ENCODE measurements at places on chromosomes 7 and 10.

- no peak for DNase-seq
Observed at GRCh38 chr7:128014811-128015210, 16.4 kb downstream of the LRRC4 start.

- no peak for DNase-seq
Observed at GRCh38 chr10:24408365-24408764, 199.4 kb downstream of the KIAA1217 start.

DNA sequence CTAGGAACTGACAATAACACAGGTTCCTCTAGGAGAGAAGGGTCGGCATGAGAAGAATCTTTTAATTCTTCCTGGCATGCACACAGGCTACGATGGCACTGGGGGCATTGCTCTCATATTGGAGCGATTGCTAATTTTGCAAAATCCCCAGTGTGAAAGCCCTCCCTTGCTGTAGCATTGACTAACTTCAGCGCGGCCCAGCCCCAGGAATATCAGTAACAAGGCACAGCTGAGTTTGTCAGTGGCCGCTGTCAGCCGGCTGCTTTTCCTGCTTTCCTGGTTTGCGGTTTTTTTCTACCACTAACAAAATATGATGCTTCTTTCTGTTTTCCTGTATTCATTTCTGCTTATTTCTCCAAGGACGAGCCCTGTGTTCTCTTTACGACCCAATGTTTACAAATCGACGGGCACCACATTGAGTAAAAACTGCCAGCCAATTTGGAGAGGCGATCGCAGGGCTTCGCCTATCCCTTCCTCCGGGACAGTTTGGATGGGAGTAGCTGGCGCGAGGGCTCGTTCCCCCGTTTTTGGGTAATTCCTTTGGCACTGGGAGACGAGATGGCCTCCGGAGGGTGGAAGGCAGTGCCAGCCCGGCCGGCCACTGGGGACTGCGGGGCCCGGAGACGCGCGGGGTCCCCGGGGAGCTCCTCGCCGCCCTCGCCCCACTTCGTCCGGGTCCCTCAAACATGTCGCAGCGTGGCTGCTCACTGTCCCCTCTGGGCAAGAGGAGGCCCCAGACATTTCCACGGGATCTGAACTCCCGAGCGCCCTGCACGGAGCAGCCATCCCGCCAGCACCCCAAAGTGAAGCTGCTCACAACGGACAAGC is 967 bp downstream of the ADARB2 start:
- DNase-seq: no peak

GRCh38 chr10:127855591-127855881 is 37.2 kb downstream of the CLRN3 start:
- DNase-seq: no peak

DNA sequence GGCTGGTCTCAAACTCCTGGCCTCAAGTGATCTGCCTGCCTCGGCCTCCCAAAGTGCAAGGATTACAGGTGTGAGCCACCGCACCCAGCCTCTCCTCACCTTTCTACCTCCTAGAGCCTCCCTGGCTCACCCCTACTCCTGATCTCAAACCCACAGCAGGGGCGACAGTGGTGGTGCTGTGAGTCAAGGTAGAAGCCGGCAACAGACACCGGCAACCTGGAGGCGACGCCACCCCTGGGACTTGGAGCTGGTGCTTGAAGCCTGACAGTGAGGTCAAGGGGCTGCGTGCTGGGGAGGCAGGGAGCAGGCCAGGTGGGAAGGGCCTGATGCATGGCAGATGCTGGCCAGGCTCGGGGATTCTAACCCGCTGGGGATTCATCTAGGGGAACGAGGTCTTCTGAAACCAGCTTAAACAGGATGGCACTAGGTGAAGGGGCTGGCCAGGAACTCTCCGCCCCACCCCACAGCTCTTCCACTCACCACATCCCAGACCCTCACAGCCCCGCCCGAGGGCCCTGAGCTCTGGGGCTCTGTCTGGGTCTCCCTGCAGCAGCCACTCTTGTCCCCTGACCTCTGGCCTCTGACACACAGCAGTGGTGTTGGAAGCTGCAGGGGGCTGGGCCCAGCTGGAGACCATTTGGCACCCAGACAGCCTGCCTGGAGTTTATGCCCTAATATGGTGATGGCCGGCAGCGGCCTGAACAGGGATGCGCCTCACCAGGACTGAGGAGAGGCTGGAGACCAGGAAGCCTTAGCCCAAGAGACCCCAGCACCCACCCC is 16.4 kb downstream of the KCNH2 start:
- DNase-seq: no peak

DNA sequence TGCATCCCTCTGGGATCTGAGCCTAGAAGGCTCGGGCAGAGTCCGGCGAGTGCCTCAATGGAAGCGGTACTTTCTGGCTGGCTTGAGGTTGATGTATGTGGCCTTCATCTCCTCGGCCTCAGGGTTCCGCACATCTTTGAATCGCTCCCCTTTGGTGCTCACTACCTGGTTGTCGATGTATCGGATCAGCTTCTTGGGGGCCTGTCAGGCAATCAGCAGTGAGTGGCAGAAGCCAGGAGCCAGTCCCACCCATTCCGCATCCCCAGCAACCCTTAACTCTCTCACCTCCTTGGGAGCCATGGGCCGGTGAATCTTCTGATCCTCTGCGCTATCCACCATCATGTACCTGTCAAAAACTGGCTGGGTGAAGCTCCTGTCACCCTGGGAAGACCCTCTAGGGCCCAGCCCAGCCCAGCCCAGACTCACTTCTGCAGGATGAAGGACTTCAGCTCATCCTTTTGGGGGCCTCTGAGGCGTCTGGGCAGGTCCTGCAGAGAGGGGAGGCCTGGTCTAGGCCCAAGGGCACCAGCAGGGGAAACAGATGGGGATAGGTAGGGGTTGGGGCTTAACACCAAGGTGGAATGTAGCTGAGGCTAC is 2.8 kb downstream of the FBXL15 start:
- DNase-seq: no peak

GRCh38 chr10:112735041-112735695 is 214.9 kb upstream of the TCF7L2 start:
- no peak for DNase-seq

DNA sequence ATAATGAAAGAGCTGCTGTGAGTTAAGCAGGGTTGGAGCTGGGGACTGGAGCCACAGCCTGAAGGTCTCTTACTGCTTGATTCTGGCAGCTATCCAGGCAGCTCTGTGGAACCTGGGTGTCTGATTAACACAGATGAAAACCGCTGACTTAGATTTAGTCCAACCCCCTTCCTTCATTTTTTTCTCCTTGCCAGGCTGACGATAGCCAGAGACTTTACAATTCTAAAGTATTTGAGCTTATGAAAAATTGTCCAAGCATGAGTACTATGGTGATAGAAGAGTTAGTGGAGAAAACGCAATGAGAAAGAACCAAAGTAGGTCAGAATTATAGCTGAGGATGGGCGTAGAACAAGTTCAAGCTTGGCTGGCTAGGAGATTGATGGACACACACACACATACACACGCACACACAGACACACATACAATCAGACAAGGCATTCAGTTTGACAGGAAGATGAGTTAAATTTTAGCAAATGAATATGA is 13.5 kb upstream of the GPR85 start:
- peak; percentile 74 for DNase-seq

DNA sequence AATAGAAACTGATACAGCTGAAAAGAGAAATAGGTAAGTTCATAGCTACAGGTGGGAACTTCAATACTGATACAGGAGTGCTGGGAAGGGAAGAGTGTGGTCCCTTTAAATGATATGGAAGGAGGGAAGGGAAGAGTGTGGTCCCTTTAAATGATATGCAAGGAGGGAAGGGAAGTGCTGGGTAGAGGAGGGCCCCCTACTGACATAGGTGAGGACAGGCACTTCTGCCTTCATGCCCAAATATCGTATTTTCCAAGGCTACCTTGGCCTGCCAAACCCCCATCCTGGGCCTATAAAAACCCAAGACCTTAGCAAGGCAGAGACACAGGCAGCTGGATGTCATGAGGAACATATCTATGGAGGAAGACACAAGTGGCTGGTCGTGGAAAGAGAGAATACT is 92.3 kb downstream of the MAGI2 start:
- DNase-seq: no peak

- no peak for DNase-seq
Observed at GRCh38 chr7:132179080-132179430, 397.2 kb downstream of the PLXNA4 start.

- no peak for DNase-seq
Observed at GRCh38 chr7:87596696-87597095, 4.0 kb downstream of the ABCB1 start.

GRCh38 chr7:106075937-106076336 is 36.2 kb downstream of the SYPL1 start:
- DNase-seq: no peak

DNA sequence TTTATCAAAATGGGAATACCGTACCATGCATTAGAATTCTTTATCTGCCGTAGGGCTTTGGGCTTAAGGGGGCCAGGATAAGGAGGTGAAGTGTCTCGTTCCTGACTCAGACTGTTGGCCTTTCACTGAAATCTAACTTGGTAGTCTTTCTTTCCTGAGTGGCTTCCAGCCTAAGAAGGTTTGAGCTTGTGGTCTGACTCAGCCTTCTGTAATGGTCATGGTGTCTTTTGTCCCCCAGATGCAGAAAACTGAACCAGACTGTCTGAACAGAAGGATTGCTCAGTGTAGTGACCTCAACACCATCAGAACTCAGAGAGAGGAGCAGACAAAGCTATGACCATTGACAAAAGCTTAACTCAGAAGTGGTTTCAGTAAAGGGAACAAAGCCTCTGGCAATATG is 39.5 kb downstream of the WNT2 start:
- DNase-seq: no peak

DNA sequence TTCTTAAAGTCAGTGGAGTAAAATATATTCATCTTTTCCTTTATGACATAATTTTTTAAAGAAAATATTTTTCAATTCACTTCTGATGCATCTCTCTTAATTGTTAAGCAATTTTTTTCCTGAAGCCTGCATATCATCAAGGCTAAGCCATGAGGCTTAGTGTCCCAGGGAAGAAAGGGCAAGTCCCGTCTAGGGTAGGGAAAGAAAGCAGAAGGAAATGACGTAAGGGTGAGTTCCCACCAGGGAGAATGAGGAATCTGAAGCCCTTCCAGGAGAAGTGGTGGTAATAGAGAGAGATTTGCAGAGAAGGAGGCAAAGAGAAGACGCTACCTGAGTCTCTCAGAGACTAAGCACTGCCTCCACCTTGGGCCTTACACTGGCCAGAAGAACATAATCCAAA is 96.8 kb upstream of the NFE2L3 start:
- DNase-seq: no peak

- no peak for DNase-seq
Observed at GRCh38 chr10:130869179-130869841, 442.2 kb downstream of the TCERG1L start.

GRCh38 chr7:130135208-130136205 is 65.2 kb downstream of the KLHDC10 start:
- DNase-seq: no peak

GRCh38 chr10:116255886-116256751 is 16.9 kb downstream of the GFRA1 start:
- DNase-seq: no peak

- DNase-seq: no peak
Observed at GRCh38 chr7:71746006-71746405, 614.1 kb downstream of the GALNT17 start.

GRCh38 chr7:696812-697551 is 29.5 kb upstream of the DNAAF5 start:
- DNase-seq: no peak

DNA sequence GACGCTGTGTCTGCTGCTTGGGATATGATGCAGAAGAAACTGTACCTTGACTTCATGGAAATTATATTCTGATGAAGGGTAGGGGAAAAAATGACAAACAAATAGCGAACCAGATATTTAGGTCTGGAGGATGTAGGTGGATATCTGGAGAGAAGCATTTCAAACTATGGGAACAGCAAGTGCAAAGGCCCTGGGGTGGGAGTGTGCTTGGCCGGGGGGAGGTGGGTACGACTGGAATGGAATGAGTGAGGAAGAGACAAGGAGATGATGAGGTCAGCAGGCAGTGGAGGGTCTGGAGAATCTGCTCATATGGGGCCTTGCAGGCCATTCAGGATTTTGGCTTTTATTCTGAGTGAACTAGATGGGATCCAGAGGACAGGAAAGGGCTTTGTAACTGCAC is 65.2 kb downstream of the TLL2 start:
- no peak for DNase-seq

DNA sequence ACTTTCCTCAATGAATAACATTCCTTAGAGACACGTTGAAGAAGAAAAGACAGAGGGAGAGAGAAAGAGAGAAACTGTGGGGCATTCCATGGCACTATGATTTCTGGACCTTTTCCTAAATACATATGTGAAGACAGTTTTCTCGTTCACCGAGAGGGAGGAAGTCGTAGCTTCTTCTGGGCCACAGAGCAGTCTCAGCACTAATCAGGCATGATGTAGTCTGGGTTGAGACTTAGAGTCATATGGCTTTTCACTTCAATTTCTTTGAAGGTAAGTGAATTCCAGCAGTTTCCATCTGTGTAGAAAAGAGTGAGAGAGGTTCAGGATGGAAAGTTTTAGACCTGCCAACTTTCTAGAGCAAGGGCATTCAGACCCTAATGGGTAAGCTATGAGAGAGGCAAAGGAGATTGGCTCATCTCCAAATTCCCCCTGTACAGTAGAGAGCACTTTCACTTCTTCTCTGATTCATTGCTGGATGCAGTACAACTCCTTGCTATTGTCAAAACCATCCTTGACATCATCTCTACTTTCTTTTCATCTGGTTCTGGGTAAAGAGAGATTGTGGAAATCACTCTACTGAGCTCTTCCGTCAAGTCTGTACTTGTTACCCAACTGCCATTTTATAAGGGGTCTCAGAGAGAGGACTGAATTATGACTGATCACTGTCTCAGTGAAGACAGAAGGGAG is 31.5 kb upstream of the OR9A4 start:
- no peak for DNase-seq

- no peak for DNase-seq
Observed at GRCh38 chr7:27124902-27125689, 5.5 kb downstream of the HOXA4 start.

DNA sequence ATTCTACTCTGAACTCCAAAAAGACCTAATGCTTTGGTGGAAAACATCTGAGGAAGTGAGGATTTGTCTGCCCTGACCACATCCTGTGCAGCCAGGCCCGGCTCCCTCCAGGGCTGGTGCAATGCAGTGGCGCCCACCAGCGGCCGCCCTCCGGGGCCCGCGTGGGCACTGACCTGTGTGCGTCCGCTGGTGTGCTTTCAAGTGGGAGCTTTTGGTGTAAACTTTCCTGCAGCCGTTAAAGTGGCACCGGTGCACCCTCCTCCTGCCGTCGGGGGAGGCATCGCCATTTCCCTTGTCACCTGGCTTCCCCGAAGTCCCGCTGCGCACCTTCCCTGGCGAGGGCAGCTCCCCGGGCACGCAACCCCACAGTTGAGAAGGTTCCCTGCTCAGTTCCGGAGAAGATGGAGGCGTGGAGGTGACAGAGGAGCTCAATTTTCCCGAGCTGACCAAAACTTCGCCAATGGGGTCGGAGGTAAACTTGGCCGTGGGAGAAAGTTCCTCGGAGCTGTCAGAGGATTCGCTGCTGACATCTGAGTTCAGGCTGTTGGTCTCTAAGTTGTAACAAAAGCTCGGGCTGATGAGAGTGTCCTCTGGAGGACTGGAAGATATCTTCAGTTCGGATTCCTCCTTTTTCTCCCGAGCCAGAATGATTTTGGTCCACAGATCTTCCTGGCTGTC is 3.4 kb downstream of the KLF6 start:
- peak; percentile 60 for DNase-seq

- no peak for DNase-seq
Observed at GRCh38 chr10:4651404-4652037, 174.5 kb upstream of the AKR1E2 start.

- no peak for DNase-seq
Observed at GRCh38 chr10:92751827-92752226, 62.1 kb downstream of the HHEX start.
